C1 segment of cervical spinal cord (tissue), 14 donors: ENCODE measurements at places on chromosomes 1 and 21.

GRCh38 chr1:28642056-28642846 lies 616 bp downstream of the TAF12 start:
- no peak for DNase-seq

DNA sequence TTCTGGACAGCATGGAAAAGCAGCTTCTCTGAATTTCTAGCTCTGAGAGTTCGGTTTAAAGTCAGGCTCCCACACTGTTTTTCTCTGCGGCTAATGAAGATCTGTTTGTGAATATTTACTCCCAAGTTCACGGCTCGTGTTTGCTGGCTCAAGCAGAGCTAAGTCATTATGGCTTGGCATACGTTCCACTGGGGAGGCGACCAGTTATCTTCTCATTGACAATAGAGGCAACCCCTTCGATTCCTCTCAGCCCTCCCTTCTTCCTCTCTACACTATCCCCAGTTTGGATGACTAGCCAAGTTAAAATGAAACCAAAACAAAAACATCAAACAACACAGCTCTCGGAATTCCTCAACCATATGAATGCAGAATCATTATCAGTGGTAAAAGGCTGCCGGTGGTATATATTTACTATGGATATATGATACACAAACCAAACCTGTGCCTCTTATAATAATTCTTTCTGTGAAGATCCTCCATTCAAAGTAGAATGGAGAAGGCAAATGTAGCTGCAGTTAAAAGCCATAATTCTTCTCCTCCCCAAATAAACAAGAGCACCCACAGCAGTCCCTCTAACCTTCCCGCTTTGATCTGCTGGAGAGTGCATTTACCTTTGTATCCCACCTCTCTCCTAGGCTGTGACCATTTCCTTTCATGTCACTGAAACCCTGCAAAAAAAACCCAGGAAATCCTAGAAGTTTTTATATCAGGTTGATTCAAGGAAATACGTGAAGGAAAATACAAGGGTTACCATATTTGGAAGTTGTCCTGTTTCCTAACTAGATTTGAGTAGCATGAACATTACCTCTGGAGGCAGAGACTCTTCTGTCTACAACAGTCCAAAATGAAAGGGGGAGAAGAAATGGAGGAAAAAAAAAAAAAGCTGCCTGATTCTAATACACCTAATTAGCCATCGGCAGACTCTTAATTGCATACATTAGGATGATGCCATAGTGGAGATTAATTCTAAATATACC lies 108.3 kb upstream of the USH2A start:
- no peak for DNase-seq

DNA sequence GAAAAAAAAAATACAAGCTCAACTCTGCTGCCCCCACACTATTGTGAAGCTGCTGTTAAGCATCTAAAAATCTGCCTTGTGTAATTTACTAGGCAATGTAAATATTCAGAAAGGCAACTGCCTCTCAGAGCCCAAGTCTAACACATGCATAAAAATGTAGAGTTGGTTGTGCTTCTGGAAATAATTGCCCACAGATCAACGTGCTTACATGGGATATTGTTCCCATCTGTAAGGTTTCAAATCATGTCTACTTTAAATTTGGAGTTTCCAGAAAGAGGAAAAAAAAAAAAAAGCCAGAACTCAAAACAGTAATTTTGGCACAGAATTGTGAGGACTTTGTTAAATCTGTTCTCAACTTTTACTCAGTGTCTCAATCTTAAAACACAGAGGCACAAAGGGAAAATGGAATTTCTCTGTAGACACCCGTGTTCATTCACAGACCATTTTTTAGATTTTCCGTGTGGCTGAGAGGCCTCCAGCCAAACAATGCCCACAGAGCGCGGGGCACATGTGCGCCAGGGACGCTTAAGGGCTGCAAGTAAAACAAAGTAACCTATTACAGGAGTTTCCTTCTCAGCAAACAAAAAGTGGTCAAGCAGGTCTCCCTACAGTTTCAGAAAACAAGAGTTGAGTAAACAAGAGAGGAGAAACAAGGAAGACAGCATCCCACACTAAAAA lies 115.5 kb downstream of the RERE start:
- no peak for DNase-seq

- no peak for DNase-seq
Observed at GRCh38 chr21:27269644-27270043, 302.8 kb upstream of the ADAMTS5 start.

- DNase-seq: no peak
Observed at GRCh38 chr1:164930241-164930640, 371.3 kb downstream of the PBX1 start.
